ENCODE measurements at places on chromosomes 3 and 15.

GRCh38 chr3:138578141-138578540, 15.9 kb downstream of the CEP70 start:
- DNase-seq = no peak

GRCh38 chr15:63396152-63396928, 14.7 kb upstream of the CA12 start:
- no peak for DNase-seq

DNA sequence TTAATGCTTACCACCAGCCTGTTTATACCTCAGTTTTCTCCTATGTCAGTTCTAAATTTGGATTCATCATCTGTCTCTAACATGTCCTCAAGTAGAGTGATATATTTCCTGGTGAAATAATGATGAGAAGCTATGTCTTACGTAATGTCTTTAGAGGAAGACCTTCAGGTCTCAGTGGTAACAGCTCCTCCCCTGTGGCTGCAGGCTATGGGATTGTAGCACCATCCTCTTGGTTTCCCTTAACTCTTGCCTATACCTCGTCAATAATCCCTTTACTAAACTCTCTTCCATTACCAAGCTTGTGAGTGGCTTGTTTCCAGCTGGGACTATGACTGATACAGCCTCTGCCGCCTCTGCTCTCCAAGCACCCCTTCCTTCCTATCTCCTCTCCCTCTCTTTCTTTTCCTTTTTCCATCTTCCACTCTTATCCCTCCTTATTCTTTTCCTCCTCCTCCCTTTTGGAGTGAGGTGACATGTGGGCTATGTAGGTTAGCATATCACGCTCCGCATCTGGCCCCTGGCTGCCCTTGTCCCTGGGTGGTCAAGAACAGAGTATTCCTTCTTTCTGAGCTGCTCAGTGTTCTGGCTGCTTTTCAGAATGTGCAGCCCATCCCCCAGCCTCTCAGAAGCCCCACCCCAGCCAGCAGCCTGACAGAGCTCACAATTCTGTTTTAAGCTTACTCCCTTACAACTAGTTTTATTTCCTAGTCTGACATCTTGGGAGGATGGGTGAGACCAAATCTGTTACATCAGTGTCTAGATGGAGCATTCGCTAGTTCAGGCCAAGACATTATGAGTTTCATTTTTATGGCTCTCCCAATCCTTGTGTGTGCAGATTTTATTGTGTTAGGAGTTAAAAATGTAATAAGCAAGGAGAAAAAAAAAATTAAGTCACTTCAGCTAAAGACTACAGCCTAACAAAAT, 75.0 kb upstream of the RNU6-1 start:
- DNase-seq = peak; percentile 19

DNA sequence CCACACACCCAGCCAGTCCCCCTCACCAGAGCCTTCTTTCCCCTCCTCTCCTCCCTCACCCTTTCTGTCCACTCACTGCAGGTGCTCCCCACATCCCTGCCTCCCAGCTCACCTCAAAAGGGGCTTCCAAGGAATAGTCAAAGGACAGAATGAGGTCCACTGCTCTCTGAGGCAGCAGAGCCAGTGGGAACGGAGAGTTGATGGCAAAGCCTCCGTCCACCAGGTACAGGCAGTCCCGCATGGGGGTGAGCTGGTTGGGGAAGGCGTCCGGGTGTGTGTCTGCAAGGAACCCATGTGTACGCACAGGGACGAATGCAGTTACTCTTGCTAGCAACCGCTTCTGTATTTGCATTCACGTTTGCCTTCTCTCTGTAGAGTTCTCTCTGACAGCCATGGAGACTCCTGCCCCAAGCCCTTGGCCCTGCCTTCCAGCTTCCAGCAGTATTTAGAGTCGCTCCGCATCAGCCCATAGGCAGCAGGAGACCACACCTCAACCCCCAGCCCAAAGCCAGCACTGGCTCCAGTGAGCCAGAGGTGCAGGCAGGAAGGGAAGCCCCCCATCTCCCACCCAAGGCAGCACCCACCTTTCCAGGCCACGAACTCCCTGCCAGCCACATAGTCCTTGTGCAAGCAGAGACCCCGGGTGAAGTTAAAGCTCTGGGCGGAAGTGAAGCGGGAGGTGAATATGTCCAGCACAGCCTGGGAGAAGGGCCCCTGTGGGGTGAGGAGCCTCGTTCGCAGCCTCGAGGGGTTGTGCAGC, 12.4 kb downstream of the PLA2G4F start:
- DNase-seq = no peak

GRCh38 chr3:16177962-16178627, 3.6 kb downstream of the GALNT15 start:
- peak; percentile 61 for DNase-seq

DNA sequence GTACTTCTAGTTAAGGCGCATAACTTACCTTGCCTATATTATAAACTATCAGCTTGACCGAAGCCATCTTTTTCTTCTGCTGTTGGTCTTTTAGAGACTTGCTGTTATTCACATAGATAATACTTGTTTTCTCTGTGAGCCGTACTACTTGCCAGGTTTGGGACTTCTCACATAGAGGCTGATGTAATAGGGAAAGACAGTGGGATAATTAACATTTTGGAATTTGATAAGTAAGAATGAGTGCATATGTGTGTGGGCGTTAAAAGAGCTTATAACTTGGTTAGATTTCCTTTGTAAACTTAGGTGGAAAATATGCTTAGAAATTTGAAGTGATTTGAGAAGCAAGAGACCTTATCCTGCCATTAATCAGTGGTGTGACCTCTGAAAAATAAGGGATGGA, 47.8 kb downstream of the FNDC3B start:
- DNase-seq = no peak

- peak; percentile 44 for DNase-seq
Measured at GRCh38 chr3:170689893-170690660, 104.2 kb upstream of the SLC7A14 start.

- no peak for DNase-seq
Measured at GRCh38 chr15:40984964-40985363, 31.7 kb downstream of the CHAC1 start.

- DNase-seq = no peak
Measured at GRCh38 chr3:115281697-115282675, 134.9 kb upstream of the ZBTB20 start.

DNA sequence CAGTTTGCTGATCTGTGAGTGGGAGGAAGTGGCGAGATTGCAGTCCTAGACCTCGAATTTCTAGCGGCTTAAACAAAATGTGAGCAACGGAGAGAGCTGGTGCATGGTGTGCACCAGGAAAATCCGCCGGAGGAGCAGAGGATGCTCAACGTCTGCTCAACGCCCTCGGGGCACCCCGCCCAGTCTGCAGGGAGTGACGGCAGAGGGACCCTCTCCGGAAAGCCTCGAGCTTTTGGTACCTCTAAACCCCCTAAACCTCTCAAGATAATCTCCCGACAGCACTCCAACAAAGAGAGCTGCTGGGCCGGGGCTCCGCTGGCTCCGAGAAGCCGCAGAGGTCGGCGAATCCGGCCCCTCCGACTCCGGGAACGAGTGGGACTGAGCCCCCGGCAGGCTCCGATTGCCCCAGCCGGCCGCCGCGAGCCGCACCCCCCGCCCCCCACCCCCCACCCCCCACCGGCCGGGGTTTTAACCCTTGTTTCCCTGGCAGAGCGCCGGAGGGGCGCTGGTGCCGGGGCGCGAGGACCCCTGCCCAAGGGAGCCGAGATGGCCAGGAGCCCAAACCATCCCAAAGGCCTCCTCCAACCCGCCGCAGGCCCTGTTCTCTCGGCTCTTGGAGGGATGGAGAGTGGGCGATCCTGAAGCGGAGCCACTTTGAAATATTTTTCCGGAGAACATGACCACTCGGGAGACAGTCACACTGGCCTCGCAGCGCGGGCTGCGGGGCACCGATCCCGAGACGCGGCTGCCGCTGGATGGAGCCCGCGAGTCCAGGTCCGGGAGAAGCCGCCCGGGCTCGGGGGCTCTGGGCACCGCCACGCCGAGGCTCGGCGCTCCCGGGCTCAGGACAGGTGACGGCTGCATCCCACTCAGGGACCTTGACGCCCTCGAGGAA, 1.5 kb downstream of the MEGF11 start:
- peak; percentile 75 for DNase-seq

GRCh38 chr15:88658972-88659931, 20.4 kb downstream of the ISG20 start:
- peak; percentile 38 for DNase-seq

GRCh38 chr3:176431038-176431418, 766.3 kb downstream of the TBL1XR1 start:
- DNase-seq = no peak

GRCh38 chr3:119120480-119120879, 25.5 kb upstream of the TEX55 start:
- DNase-seq = no peak

GRCh38 chr3:119069725-119070124, 35.1 kb upstream of the IGSF11 start:
- DNase-seq = no peak

- no peak for DNase-seq
Measured at GRCh38 chr3:100195375-100195774, 65.4 kb upstream of the TBC1D23 start.

GRCh38 chr3:126567696-126568438, 9.1 kb upstream of the C3orf22 start:
- no peak for DNase-seq

All from LoVo (cell line).